ENCODE measurements at places on chromosomes 3 and 15.

DNA sequence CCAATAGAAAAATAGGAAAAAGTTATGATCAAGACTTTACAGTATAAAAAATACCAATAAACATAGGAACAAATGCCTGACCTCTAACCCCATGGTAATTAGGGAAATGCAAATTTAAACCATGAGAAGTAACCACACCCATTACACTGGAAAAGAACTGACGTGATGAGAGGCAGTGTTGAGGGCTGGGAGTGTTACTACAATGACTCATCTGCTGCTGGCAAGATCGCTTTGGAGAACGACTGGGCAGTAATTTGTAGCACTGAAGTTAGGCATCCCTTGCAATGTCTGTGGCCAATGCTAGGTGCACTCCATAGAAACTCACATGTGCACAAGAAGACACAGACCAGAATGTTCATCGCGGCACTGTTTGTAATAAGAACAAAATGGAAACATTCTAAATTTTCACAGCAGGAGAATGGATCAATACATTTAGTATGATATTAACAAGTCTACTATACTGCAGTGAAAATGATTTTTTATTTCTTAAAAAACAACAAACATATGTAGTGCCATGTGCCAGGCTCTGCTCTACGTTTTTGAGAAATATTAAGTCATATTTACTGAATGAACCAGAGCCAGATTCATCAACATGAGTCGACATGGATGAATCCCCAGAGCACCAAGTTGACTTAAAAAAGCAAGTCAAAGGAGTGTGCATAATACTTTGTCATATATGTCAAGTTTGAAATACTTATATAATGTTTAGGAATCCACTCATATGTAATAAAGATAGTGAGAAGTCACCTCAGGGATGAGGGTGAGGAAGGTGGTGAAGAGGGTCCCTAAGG, 37.6 kb upstream of the EPHB3 start:
- no peak for DNase-seq

DNA sequence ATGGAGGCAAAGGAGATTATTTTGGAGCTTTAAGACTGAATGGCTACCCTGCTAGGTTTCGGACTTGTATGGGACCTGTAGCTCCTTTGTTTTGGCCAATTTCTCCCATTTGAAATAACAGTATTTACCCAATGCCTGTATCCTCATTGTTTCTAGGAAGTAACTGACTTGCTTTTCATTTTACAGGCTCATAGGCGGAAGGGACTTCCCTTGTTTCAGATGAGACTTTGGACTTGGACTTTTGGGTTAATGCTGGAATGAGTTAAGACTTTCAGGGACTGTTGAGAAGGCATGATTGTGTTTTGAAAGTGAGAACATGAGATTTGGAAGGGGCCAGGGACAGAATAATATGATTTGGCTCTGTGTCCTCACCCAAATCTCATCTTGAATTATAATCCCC, 10.5 kb downstream of the EIF5A2 start:
- DNase-seq, result no peak

DNA sequence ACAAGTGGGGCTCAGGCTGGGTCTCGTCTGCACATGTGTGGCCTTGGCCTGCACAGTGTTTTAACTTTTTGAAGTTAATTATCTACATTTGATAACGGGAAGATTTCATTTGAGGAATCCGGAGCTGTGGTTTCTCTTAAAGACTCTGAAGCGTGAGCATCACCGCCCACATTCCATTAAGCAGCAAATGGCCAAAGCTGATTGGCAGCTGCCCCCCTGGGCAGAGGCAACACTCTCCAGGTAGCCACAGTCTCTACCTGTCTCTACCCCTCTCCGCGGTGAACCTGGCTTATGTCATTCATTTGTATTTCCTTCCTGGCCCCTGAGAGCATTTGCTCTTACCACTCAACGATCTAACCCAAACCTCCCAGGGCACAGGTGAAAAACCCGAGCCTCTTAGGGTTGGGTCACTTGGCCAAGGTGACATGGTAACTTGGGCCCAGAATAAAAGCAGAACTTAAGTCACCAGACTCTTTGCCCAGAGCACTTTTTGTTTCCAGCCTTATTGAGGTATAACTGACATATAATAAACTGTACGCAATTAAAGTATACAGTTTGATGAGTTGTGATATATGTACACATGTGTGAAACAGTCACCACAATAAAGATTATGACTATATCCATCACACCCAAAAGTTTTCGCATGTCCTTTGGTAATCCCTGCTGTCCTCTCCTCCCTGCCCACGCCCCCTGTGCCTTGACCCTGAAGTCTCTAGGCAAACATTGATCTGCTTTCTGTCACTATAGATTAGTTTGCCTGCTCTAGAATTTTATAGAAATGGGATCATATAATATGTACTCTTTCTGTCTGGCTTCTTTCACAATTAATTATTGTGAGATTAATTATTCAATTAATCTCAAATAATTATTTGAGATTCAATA, 245.7 kb upstream of the HES1 start:
- no peak for DNase-seq

GRCh38 chr3:100420885-100421284, 19.5 kb downstream of the LNP1 start:
- DNase-seq, result no peak

All from stimulated activated CD4-positive, alpha-beta T cell treated with anti-CD3 and anti-CD28 coated beads, Interleukin-1b, Interleukin-23, amount 100 ng/mL, for 1 hour (primary cell).